ENCODE measurements at places on chromosomes 11 and 22.
A peak's percentile ranks its signal among the peaks of the same experiment; 100 is the strongest.

DNA sequence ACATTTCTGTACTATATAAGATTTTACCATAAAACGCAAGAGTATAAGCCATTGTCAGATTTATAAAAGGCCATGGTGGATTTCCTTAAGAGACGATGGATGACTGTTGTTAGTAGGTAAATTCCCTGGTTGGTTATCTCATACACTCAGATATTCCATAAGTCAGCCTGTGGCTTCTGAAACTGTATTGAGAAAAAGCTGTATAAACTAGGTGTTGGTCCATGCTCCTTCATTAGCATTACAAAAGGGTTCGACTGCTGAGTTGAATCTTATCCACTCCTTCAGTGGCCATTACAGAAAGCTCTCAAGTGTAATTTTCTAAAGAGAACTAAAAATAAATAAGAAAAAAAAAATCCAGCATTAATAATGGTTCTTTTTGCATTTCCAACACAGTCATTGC, 5.3 kb downstream of the GRAP2 start:
- no peak for DNase-seq

DNA sequence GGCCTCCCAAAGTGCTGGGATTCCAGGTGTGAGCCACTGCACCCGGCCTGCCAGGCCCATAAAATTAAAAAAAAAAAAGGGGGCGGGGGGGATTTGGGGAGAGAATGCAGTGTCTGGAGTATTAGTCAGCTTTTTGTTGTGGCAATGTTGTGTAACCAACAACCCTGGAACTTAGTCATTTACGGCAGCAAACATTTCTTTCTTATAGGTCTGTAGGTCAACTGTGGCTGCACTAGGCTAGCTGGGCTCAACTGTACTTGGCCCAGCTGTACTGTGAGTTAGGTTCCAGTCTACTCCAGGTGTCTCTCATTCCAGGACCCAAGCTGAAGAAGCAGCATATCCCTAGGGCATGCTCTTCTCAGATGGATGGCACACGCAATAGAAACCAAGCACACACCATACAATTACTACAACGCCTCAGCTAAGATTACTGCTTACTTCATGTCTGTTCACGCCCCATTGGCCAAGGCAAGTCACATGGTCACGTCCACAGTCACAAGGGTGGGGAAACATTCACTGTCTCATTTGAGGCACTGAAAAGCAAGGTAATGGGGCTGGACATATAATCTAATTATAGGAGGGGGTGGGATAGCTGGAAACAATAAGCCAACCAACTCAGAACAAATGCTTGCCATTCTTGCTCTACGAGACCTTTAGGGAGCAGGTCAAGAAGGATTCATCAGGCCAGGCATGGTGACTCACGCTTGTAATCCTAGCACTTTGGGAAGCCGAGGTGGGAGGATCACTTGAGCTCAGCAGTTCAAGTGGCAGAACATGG, 10.4 kb upstream of the SPINDOC start:
- DNase-seq, result no peak

- DNase-seq, result no peak
Measured at GRCh38 chr22:44730022-44730393, 22.4 kb upstream of the ARHGAP8 start.

GRCh38 chr22:44684506-44685383, 17.3 kb upstream of the PRR5 start:
- peak; percentile 68 for DNase-seq

DNA sequence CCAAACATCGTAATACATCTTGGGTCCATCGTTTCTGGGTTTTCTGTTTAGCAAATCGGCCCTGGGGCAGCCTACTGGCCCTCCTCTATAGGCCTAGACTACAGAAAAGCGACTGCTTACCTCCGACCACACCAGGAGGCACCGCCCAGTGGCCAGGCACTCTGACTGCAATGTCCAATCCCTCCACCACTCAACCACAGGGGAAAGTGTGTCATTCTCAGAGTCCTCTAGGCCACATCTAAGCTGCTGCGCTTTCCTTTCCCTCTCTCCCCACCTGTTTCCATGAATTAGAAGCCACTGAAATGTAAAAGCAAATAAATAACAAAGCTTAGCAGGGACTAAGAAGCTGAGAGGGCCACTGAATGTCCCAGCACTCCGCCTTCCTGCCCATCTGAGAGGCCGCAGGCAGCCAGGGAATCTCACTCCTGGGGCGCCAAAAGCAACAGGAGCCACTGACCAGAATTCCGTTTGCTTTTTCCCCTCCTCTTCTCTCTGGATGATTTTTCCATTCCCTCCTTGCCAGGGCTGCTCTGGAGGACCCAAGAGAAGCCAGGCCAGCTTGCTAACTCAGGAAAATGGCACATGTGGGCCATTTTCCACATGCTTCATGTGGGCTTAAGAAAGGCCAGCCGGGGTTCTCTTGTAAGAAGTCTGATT, 50.1 kb upstream of the FLI1 start:
- DNase-seq, result no peak

GRCh38 chr22:50004918-50005317, 7.6 kb downstream of the IL17REL start:
- no peak for DNase-seq

DNA sequence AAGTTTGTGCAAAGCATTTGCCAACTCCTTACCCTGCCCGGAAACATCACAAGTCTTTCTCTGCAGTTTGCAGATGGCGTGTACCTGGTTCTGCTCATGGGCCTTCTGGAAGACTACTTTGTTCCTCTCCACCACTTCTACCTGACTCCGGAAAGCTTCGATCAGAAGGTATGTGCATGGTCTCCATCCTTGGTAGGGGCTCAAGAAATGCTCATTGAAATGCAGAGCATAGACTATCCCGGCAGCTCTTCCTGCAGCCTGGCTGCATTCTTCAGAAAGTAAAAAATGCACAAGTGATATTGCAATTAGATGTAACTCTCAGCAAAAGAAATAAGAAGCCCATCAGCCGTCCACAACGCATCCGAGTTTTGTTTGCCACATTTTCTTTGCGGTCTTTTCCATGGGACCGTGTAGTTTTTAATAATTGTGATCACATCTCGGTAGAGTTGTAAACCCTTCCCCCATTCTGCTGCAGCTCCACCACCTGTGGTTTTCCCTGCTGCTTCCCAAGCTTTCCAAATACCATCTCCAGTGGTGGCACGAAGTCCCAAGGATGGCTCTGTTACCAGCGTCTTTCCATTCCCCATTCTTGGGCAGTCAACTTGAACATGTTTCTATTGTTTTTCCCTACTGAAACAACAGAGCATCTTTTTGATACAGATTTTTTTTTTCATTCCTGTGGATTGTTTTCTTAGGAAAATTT, 22.7 kb upstream of the PARVG start:
- DNase-seq, result no peak

DNA sequence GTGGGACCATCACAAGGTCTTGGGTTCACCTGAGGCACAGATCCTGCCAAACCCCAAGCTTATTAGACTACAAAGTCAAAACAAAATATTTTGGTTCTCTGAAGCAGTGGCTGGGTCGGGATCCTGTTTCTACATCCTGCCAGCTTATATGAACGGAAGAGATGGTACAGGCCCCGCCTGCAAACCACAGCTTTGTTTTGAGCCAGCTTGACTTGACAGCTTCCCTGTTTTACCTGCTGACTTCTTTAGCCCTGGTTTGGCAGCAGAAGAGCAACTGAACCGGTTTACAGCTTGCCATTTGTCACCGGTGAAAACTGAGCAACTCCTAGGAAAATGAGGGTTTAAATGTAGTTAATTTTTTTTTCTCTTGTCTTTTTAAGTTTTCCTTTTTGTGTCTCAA, 11.4 kb downstream of the PACS1 start:
- no peak for DNase-seq

DNA sequence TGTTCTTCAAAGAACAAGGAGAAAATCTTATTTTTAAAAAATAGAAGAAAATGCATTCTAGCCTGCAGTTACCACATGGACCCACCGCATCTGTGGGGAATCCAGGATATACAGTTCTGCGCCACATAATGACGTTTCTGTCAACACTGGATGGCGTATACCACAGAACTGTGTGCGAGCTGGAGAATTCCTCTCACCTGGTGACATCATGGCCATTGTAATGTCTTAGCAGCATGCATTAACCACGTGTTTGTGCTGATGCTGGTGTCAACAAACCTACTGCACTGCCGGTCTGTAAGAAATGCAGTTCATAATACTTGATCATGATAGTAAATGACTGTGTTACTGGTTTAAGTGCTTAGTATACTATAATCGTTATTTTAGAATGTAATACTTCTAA, 174.7 kb downstream of the TBC1D22A start:
- DNase-seq, result no peak

GRCh38 chr11:131246663-131247062, 123.8 kb upstream of the NTM start:
- DNase-seq, result no peak

GRCh38 chr11:102793677-102794290, 4.2 kb downstream of the MMP1 start:
- DNase-seq, result no peak

DNA sequence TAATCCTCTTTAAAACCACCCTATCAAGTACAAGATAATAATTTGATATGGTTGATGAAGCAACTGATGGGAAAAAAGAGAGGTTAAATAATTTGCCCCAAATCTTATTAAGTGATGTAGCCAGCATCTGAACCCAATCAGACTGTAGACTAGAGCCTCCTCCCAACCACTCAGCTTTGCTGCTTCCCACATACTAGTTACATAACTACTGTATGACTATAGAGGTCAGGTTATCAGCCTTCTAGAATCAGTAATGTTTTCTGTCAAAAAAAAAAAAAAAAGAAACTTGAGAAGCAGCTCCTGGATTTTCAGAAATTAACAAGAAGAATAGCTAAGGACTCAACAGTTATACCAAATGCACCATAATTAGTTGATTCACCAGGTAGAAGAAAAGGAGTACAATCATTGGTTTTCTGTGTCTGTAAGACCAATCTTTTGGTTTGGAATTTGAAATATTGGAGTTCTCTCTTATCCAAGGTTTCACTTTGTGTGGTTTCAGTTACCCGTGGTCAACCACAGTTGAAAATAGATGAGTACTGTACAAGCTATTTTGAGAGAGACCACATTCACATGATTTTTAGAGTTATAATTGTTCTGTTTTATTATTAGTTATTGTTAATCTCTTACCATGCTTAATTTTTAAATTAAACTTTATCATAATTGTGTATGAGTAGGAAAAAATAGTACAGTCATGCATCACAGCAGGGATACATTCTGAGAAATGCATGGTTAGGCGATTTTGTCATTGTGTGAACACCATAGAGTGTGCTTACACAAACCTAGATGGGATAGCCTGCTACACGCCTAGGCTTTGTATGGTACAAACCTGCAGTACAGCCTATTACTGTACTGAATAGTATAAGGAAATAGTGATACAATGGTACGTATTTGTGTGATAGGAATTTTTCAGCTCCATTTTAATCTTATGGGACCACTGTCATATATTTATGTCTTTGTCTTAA, 72.2 kb downstream of the PDHX start:
- no peak for DNase-seq

GRCh38 chr11:16359369-16359768, 3.0 kb upstream of the SOX6 start:
- no peak for DNase-seq

DNA sequence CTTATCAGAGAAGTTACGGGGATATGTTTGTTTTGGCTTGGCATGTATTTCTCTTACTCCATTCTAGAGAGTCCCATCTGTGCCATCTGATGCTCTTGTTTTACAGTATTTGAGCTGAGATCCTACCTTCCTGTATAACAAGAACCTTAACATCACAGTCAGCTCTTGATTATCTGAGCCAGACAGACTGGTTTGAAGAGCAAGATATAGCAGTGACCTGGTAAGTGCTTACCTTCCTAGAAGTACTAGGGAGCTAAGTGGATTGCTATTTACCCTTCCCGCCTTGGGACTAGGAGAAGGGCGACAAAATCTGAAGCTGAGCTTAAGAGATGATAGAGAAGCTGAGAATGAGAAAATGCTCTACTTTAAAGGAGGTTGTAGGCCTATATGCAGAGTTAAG, 235.3 kb downstream of the CSNK2A3 start:
- DNase-seq, result no peak

DNA sequence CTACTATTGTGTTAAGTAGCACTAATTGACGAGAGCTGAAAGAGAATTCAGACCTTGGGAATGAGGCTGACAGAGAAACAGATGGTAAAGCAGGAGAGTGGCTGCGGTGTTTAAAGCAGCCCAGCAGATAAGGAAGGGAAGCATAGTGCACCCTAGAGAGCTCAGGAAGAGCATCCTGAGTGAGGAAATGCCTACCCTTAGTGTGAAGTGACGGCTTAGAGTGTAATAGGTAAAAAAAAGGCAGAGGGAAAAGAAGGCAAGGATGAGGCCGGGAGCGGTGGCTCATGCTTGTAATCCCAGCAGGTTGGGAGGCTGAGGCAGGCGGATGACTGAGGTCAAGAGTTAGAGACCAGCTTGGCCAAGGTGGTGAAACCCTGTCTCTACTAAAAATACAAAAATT, 22.4 kb upstream of the ETS1 start:
- DNase-seq, result no peak

DNA sequence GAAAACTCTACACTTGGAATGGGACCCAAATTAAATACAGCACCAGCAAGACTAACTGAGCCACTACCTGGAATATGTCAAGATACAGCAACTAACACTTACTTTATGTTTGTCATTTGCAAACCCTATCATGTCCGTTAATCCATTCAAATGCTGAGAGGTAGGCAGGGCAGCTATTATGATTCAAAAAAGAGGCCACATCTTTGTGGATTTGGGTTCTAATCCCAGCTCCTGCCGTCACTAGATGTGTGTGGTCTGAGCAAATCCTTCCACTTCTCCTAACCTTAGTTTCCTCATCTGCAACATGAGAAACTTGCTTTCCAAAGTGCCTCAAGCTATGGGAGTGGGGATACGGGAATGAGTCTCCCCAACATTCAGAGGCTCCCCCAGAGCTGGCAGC, 24.2 kb downstream of the FLI1 start:
- DNase-seq, result no peak

DNA sequence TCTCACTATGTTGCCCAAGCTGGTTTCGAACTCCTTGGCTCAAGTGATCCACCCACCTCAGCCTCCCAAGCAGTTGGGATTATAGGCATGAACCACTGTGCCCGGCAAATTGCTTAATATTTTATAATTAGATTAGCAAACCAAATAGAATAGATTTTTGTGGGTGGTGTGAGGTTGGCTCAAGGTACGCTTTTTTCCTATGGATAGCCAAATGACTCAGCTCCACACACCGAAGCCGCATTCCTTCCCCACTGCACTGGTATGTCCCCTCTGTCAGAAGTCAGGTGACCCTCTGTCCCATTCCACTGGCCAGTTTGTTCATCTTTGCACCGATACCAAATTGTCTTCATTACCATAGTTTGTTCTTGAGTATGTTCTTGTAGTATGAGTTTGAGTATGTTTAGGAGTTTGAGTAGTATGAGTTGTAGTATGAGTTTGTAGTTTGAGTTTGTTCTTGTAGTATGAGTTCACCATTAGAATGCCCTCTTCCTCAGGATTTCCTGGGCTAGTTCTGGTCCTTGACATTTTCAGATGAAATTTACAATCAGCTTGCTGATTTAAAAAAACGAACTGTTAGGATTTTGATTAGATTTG, 19.4 kb downstream of the SUSD2 start:
- no peak for DNase-seq
